ENCODE measurements at places on chromosomes 7 and 10.

GRCh38 chr10:4127518-4128315 is 342.7 kb upstream of the KLF6 start:
- no peak for DNase-seq

DNA sequence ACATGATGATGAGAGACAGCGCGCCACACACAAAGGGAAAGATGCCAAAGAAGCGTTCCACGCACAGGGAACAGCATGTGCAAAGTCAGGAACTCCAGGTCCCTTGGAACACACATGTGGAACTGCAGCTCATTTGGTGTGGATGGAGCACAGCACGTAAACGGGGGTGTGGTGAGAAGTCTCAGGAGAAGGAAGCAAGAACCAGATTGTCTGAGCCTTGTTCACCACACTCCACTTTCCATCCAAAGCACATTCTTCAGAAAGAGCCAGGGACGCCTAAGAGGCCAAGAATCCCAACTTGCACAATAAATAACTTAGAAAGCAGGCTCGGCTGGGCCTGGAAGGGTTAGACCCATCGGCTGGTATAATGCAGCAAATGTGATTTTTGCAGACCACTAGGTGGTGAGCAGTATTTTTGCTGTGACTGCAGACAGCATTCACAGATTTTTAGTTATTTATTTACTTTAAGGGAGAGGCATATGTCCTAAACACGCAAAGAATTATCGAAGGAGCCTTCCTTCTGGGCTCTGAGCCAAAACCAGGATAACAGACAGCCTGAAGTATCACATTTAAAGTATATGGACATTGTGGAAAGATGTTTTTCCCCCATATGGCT is 27.9 kb upstream of the ASCC1 start:
- DNase-seq, result peak; percentile 70

DNA sequence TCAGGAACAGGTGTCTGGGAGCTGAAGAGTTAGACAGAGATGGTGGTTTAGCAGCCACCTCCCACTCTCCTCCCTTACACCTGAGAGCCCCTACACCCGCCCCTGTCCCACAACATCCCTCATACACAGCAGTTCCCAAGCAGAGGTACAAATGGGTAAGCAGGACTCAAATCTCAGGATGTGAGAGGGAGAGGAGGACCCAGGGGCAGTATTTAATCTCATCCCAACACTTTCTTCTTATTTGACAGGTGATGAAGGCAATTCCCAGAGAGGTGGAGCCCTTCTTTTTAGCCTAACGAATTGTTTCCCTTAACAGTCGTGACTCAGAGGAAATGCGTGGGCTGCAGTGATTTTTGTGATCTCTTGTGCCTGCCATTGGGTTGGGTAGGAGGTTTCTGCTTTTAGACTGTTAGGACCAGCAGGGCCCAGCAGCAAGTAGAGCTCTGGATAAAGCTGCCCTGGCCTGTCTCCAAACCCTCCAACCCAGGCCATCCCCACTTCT is 191.3 kb downstream of the HECW1 start:
- DNase-seq, result peak; percentile 53

GRCh38 chr10:19689231-19689630 is 127.0 kb upstream of the PLXDC2 start:
- no peak for DNase-seq

DNA sequence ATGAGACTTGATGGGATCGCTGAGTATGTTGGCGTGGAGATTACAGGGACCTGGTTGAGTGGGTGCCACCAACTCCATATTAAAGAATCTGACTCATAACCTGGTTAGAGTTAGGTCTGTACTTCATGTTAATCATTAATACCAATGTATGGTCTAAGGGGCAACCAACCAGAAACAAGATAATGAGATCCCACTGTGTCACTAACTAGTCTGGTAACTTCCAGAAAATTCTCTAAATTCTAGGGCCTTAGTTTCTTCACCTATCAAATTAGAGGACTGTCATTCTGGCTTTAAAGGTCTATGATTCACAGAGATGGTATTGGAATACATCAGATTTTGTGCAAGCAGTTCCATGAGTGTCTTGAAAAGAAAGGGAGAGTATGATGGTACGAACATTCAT is 102.2 kb downstream of the SNX10 start:
- DNase-seq, result no peak

DNA sequence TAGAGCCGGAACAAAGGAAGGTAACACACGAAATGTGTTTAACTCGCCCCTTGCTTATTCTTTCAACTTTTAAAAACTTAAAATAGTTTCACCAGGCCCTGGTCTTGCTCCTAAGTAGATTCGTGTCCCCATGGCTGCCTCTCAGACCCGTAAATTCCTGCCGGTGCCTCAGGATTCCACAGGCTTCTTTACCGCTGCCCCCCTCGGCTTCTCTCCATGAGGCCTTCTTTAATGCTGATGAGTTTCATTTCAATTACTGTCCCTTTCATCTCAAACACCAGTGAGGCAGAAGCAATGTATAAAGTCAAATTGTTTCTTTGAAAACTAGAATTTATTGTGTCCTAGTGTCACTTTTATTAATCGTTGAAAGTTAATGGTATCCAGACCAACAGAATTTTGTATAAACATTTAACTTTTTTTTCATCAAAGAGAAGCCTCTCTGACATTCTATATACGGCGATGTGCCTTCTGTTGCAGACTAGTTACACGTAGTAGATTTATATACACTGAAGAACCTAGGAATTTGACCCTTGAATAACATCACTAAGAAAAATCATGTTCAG is 225.2 kb downstream of the C7orf25 start:
- DNase-seq, result no peak

Measured in astrocyte (in vitro differentiated cells and primary cell).